IPS-NIHi11 (cell line): ENCODE measurements at places on chromosomes 11 and 22.
A peak's percentile ranks its signal among the peaks of the same experiment; 100 is the strongest.

DNA sequence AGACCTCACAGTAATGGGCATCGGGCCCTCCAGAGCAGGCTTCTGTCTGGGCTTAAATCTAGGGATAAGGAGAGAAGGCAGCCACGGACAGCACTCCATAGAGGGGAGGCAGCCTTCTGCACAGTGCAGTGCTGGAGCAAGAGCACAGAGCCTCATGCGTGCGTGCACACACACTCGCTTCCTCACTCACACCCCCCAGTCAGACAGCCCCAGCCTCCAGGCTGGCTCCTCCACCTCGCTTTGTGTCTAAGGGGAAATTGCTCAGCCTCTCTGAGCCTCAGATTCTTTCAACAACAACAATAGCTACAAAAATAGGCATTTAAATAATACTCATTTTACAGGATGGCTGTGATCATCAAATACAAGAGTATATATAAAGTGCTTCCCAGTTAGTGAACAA is 26.7 kb upstream of the ETS1 start:
- DNase-seq = no peak

DNA sequence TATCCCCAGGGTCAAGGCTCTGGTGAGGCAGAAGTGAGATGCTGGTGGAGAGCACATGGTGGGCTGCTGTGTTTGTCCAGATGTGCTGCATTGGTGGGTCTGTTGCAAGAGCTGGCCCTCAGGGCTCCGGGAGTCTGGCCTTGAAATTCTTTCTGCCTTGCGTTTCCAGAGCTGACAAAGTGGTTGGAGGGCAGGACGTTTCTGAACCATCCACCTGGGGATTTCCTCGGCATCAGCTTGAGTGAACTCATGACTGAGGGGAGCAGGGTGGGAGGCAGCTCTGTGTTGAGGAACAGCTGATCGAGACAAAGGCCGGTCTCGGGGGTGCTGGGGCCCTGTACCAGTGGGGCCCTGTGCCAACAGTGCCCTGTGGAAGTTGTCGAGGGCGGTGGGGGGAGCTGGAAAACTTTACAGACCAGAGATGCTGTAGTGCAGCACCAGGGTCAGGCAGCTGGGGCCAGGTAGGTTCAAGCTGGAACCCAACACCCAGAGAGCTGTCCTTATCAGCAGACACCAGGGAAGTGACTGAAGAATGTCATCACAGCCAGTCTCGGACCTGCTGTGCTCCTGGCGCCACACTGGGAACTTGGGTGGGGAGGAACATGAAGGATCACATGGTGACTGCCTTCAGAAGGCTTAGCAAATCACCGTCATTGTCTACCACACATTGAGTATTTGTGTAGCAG is 4.9 kb downstream of the TSKU start:
- DNase-seq = no peak

DNA sequence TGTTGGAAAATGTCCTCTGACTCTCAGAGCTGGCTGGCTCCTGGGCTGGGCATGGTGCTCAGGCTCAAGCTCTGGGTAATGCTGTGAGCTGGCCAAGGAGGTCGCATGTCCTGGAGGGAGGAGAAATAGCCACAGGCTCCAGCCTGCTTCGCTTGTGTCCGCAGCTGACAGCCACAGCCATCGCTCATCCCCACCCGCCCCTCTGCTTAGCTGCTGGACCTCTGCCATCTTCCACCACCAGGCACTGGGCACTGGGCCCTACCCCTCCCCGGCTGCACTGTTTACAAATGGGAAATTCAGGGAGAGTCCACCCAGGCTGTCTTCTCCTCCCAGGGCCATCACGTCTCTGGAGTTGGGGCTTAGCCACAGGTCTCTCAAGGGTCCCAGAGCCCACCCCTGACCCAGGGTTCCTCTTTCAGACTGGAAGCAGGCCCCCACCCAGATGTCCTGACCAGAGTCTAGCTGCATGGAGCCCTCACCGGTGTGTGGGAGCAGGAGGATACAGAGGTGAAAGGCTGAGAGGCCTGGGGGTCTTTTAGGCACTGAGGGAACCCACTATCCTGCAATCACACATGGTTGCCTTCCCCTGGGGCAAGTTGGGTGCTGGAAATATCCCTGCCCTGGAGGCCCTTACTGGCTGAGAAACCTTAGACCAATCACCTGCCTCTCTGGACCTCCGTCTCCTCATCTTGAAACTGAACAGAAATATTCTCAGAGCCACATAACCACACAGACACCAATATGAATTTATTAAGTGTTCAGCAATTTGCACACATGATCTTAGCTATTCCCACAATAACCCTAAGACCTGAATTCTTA is 62.7 kb downstream of the CD82 start:
- peak; percentile 24 for DNase-seq

DNA sequence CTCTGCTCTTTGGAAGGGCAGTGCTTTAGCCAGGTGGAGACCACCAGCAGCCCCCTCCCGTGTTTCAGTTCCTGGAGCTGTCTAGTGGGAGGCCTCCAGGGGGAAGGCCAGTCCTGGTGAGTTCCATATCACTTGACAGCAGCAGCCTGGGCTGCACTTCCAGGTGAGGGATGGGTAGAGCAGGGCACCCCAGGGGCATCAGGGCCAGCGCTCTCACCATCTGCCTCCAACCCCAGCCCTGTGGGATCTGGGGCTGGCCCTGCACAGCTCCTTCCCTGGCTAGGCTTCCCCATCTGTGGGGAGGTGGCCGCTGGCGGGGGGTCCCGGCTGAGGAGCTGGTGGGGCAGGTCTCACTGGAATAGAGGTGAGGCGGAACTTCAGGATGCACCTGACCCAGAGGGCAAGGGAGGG is 60.5 kb downstream of the MORC2 start:
- no peak for DNase-seq

DNA sequence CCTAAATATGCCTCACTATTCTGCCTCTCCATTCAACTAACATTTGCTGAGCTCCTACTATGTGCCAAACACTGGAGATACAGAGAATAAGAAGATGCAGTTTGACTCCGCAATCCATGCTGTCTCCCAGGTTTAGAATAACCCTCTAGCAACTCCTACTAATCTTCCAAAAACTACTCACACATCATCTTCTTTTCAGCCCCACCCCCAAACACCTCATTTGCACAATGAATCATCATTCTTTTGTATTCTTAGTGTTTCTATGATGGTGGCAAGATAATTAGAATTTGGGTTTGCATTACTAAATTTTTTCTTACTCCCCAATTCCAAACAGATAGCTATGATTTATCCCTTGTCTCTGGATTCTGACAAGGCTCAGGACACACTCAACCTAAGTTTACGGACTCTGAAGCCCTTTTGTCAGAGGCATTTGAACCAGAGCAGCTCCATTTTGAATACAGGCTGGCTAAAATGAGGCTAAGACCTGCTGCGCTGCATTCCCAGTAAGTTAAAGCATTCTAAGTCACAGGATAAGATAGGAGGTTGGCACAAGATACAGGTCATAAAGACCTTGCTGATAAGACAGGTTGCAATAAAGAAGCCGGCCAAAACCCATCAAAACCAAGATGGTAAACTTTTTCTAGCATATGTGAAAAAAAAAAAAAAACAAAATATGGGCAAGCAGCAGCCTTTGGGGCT is 1038.9 kb downstream of the DLG2 start:
- DNase-seq = no peak

GRCh38 chr22:36259615-36260300 is 6.8 kb downstream of the APOL1 start:
- no peak for DNase-seq

DNA sequence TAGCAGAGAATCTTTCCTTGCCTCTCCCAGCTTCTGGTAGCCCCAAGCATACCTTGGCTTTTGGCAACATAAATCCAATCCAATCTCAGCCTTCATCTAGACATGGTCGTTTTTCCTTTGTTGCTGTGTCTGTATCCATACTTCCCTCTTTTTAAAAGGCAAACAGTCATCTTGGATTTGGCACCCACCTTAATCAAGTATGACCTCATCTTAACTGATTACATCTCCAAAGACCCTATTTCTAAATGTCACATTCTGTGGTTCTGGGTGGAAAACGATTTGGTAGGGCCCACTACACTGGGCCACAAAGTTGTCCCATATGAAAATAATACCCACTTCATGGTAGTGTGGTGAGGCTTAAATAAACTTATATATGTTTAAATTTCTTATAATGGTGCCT is 852 bp downstream of the BUD13 start:
- no peak for DNase-seq

DNA sequence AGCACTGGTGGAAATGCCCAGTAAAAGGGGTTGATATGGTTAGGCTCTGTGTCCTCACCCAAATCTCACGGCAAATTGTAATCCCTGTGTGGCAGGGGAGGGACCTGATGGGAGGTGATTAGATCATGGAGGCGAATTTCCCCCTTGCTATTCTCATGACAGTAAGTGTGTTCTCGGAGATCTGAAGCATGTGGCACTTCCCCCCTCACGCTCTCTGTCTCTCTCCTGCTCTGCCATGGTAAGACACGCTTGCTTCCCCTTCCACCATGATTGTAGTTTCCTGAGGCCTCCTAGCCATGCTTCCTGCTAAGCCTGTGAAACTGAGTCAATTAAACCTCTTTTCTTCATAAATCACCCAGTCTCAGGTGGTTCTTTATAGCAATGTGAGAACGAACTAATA is 37.4 kb downstream of the PACSIN2 start:
- DNase-seq = no peak

DNA sequence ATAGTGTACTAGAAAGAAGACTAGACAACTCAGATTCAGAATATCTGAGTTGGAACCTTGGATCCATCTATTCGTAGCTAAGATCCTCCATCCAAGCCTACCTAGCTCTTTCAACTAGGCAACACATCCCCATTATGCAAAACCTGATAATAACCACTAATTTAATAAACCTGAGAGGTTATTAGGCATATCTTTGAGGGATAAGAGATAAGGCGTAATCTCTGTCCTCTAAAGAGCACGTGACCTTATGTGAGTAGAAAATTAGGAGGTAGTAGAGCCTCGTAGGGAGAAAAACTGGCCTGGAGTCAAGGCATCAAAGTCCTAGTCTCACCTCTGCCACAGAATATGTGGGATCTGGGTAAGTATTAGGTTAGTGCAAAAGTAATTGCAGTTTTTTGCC is 87.8 kb downstream of the FAM168A start:
- no peak for DNase-seq

DNA sequence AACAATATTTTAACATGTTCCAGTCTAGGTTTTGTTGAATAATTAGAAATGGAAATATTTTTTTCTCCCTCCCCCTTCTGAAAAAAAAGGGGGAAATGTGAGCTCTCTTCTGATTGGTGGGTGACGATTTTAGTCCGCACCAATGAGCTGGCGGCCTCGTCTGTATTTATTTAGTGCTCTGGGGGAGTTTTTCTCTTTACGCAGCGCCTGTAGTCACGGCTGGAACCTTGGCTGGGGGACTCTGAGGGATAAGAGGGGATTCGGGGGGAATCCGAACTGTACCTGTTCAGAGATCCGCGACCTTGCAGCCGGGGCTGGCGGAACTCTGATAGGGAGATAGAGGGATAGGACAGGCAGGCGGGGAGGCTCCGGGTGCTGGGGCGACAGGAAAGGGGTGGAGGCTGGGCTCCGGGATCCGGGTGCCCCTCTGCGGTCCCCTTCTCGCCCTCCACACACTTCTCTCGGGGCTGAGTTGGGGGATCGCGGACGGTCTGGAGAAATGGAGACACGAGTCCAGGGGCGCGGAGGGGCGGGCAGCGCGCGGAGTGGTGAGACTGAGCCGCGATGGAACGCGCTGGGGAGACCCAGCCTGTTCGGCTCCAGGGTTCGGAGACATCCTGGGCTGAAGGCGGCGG is 99.7 kb upstream of the HSD17B12 start:
- DNase-seq = peak; percentile 54

DNA sequence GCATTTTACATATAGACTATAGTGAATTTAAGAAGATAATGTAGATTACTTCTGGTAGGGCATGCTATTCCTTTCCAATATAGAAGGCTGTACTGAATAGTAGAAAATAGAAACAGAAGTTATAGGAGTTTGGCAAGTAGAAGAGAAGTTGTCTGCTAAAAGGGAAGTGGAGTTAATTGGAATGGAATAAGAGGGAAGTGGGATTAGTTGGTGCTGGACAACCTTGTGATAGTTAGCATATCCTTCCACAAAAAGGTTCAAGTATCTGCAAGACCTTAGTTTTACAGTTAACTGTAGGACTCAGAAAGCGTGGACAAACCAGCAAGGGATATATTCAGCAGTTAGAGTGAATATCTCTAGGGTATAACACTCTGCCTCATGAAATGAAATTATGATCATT is 185.5 kb downstream of the SWAP70 start:
- DNase-seq = no peak

DNA sequence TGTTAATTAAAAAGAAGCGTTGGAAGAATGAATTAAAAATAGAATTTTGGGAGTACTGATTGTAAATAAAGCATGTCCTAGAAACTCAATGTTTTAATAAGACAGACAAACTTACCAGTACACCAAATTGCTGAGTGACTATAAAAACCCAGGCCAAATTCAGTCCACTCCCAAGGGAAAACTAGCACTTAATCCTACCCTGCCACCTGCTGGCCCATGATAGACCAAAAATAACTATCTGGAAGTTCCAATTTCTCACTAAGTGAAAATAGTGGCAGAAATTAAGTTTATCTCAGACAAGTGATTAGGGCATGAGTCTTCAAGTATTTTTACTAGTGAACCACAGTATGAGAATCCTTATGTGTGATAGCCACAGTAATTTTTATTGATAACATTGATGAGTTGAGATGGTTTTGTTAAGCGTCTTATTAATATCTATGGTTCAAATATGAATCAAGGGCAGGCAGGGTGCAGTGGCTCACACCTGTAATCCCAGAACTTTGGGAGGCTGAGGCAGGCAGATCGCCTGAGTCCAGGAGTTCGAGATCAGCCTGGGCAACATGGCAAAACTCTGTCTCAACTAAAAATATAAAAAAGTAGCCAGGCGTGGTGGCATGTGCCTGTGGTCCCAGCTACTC is 9.8 kb upstream of the DDX10 start:
- peak; percentile 56 for DNase-seq

- DNase-seq = peak; percentile 19
Measured at GRCh38 chr22:37940698-37941376, 12.6 kb downstream of the C22orf23 start.

DNA sequence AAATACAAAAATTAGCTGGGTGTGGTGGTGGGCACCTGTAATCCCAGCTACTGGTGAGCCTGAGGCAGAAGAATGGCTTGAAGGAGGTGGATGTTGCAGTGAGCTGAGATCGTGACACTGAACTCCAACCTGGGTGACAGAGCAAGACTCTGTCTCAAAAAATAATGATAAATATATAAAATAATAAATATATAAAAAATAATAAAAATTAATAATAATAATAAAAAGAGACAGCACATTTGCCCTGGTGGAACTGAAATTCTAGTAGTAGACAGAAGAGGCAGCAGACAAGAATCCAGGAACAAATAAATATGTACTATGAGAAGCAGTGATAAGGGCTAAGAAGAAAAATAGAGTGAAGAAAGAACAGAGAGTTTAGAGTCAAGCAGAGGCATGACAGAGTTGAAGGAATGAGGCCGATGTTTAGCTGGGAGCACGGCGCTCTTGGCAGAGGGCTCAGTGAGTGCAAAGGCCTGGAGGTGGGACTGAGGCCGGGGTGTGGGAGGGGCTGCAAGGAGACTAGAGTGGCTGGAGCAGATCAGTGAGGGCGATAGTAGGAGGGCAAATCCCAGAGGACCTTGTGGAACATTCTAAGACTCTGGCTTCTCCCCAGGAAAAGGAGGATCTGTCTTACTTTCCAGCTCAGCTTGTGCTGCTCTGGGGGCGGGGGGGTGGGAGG is 410.3 kb downstream of the MN1 start:
- no peak for DNase-seq
